ENCODE measurements at places on chromosomes 6 and 20.

DNA sequence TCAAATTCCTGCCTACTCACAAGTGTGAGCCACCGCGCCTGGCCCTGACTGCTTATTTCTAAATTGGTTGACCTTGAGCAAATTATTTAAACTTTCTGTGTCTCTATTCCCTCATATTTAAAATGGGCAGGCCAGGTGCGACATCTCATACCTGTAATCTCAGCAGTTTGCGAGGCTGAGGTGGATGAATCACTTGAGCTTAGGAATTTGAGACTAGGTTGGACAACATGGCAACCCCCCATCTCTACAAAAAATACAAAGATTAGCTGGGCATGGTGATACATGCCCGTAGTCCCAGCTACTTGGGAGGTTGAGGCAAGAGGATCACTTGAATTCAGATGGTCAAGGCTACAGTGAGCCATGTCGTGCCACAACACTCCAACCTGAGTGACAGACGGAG lies 26.5 kb downstream of the DCBLD1 start:
- ATAC-seq, result no peak

GRCh38 chr20:50470264-50470858 lies 39.8 kb upstream of the PTPN1 start:
- no peak for ATAC-seq

- no peak for ATAC-seq
These were observed 31.4 kb upstream of the FUCA2 start for GRCh38 chr6:143542888-143543287.

DNA sequence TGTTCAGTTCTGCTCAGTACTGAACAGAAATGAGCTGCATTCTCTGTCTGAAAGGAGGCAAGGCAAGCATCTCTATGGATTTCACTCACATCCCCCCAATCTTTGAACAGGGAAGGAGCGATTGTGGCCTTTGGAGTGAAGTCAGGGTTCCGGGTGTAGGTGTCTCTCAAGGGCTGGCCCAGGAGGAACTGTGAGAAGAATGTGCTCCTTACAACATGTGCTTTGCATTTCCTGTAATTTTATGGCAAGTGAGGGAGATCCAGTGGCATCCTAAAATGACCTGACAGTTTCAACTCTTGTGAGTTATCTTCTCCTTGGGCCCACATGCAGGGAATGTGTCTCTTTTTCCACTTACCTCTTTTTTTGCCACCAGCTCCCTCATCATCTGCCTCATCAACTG lies 63.0 kb upstream of the RIN2 start:
- no peak for ATAC-seq

- no peak for ATAC-seq
These were observed 195.7 kb downstream of the PRL start for GRCh38 chr6:22101163-22101562.

DNA sequence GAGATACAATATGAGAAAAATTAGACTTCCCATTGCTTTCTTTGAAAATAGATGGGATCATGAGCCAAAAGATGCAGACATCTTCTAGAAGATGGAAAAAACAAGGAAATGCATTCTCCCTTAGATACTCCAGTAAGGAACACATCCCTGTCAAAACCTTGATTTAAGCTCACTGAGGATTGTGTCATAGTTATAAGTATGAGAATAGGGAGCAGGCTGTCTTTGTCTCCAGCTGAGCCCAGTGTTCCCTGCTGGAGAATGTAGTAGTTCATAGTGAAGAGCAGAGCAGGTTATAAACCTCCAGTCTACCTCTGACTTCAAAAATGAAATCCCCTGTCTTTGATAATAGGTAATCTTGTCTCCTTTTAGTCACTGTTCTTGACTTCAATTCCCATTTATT lies 589.9 kb downstream of the PHF3 start:
- no peak for ATAC-seq

- ATAC-seq, result no peak
These were observed 217.0 kb downstream of the HAO1 start for GRCh38 chr20:7723284-7723683.

Data from gastroesophageal sphincter (tissue), 4 donors.